Midbrain (tissue), 1 donor: ENCODE measurements at places on chromosomes 3 and 15.

DNA sequence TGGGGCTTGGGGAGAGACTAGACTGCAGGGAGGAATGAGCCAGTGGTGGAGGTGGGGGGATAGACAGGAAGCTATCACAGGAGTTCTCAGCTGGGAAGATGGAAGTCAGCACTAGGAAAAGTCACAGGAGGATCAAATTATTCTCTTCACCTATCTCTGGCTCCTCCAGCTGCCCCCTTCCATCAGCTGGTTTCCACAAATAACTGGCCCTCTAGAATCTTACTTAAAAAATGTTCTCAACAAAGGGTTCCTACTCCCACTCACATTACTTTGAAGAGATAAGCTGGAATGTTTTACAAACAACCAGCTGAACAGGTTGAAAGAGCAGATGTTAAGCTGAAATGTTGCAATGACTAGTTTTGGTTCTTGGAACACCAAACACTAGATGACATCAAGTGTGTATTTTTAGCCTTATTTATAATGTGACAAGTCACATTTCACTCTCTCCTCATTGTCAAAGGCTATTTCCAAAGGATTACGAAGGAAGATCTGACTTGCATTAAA is 102.7 kb upstream of the AADACL2 start:
- DNase-seq, result no peak

- DNase-seq, result no peak
Measured at GRCh38 chr15:25812845-25813244, 50.3 kb downstream of the ATP10A start.

DNA sequence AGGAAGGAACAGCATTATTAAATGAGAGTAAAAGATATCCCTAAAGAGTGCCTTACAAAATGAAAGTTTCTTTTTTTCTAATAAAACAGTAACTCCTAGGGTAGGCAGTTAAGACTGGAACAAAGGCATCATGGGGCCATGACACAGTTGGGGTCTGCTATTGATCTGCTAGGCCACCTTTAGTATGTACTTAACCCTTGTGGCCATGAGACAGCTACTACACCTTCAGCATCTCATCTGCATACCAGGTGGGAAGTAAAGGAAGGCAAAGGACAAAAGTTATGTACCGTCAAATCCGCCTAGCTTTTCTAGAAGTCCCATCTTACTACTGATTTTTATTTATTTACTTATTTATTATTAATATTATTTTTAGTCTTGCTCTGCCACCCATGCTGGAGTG is 93.8 kb upstream of the FHIT start:
- no peak for DNase-seq

DNA sequence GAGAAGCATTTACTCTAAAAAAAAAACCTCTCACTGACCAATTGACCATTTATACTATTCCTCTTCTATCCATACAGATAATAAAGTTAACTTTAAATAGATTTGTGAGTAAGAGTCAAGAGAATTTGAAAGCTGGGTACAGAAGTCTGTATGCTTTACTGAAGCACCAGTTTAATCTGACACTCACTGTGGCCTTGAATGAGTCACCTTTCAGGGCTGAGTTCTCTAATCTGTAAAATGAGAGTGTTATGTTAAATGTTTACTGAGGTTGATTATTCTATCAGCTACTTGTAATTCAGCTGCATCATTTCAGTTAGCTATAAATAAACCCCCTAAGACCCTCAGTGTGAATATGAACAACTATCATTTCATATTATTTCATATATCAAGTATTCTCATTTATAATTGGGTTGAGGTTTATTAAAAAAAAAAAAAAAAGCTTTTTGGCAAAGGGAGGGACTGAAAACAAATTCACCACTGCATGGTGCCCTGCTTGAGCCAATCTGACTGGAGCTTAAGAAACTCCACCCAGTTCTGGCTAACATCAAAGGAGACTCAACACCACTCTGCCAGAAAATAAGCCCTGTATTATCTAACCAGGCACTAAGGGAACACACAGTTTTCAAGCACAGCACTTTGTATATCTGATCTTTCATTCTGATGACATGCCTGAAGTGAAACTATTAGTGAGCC is 2.8 kb downstream of the MAP4 start:
- peak; percentile 35 for DNase-seq

DNA sequence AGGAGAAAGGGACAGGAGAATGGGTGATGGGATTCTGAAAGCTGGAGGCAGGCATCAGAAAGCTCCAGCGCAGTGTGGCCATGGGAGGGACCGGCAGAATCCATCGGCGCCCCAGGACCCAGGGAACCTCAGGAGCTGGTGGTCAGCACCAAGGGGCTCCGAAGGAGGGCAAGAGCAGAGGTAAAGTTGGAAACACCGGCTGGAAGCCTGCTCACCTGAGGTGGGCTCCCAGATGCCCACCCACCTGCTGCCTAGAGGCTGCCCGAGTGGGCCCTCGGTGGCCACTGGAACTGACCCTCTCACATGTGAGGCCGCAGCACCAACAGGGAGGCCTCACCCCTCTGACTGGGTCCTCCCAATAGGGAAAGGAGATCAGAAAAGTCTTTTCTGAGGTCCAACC is 10.3 kb upstream of the ZXDC start:
- DNase-seq, result no peak

GRCh38 chr3:65093641-65094040 is 405.8 kb upstream of the ADAMTS9 start:
- DNase-seq, result no peak

DNA sequence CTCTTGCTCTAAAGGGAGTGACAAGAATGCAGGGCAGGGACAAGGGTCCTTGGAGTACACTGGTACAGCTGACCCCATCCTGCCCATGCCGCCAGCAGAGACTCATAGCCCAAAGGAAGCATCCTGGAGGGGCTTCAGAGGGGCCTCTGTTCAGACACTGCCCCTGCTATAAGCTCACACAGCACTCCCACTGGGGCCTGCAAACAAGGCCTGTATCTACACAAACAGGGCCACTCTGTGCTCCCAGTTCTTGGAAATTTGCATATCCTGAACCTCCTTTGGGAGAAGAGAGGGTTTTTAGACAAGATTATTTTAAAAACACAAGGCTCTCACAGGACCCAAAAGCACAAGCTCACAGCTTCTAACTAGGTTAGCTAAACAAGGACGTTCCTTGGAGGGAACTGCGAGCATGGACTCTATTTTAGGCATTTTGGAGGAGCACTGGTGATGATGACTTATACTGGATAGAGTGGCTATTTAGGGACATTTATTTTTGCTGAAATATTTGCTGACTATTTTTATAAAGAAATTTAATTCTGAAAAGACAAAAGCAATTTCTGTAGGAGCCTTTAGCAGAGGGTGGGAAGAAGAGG is 16.4 kb upstream of the ANKRD34C start:
- no peak for DNase-seq

DNA sequence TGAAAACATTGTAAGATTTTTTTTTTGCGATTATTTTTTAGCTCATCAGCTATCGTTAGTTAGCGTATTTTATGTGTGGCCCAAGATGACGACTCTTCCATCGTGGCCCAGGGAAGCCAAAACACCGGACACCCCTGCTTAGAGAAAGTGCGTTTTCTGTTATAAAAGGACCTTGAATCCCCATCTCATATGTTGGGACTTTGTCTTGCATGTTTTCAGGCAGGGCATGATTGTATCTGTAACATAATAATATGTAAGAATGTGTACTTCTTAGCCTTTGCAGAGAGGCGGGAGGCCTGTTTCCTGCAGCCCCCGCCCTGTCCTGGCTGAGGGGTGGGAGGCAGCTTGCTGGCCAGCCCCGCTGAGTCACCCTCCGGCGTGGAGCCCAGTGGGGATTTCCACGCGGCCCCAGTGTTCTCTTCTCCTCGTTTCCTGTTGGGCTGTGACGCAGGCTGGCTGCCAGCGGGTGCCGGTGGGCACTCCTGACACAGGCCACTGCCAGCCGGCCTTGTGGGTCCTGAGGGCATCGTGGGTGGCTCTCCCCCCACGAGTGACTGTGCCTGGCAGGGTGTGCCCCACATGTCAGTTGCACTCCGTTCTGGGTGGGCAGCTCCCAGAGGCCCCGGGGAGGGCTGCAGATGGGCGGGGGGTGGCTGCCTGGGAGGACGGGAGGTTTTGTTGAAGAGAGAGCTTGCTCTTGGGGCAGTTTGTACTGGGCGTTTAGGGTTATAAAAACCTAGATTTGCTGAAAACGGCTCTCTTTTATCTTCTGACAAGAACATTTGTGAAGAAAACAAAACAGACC is 55.6 kb downstream of the SMAD3 start:
- peak; percentile 22 for DNase-seq

- DNase-seq, result no peak
Measured at GRCh38 chr15:37789881-37790280, 144.6 kb upstream of the TMCO5A start.

DNA sequence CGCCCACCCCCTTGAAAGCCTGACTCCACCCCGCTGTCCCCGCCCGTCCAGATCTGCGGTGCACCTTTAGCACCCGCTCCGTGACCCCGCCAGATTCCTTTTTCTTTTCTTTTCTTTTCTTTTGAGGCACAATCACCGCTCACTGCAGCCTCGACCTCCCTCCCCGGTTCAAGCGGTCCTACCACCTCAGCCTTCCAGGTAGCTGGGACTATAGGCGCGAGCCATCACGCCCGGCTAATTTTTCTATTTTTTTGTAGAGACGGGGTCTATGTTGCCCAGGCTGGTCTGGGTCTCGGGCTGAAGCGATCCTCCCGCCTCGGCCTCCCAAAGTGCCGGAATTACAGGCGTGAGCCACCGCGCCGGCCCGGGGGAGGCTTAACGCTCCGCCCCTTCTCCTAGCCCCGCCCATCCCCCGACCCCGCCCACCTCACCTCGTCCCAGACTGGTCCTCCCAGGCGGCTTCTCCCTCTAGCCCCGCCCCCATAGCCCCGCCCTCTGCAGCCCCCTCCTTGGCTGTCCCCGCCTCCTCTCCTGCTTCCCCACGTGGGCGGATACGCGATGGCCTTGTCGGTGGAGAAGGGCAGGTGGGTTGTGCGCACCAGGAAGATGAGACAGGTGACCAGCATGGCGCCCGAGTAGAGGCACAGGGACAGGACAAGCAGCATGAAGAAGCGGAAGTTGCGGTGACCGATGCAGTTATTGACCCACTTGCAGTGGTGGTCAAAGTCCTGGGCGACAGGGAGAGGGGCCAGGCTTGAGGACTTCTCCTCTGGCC is 3.2 kb downstream of the ZDHHC19 start:
- DNase-seq, result no peak

GRCh38 chr3:187610981-187611511 is 59.1 kb downstream of the SST start:
- no peak for DNase-seq

GRCh38 chr3:150727653-150728502 is 24.2 kb upstream of the ERICH6 start:
- DNase-seq, result no peak

DNA sequence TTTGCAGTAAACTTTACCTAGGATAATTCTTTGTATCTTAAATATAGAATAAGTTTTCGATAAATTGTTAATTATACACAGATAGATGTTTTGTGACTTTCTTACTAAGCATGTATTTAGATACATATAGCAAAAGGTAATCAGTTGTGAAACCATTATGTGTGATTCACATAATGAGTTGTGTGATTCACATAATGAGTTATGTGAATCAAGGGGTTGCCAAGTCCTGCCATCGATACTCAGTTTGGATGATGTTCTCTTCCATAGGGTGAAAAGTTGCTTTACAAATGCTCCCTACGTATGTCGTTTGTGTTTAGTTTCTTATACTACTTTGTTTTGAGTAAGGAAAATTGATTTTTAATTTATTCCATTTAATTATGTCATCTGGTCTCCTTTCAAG is 682.1 kb downstream of the MECOM start:
- DNase-seq, result no peak

DNA sequence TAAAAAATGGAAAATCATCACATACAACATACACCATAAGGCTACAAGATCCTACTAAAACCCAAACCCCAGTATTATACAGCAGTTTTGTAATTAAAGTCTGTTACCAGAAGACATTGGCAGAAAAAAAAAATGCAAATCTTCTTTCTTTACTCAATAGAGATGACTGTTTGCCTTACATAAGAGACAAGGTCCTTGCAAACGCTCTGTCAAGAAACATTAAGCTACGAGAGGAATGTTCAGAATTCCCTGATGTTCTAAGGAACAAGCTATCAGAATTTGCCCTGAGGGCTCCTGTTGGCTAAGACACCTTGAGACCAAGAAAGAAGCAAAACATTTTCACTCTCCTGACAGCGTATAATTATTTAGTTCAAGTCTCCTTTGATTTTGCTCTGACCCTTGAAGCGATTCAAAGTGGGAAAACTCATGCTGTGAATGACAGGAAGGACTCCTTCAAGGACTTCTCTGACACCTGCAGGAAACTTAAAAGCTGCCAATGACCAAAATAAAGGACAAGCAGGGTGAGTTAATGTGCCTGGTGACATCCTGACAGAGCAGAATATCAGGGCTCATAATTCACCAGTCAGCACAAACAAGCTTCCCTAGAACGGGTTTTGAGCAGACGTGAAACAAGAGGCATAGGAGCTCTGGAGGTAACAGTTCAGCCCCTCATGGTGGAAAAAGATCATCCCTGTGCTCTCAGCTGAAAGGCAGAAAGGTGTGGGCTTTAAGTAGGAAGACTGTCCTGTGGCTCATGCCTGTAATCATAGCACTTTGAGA is 2.5 kb downstream of the SCAMP2 start:
- no peak for DNase-seq

DNA sequence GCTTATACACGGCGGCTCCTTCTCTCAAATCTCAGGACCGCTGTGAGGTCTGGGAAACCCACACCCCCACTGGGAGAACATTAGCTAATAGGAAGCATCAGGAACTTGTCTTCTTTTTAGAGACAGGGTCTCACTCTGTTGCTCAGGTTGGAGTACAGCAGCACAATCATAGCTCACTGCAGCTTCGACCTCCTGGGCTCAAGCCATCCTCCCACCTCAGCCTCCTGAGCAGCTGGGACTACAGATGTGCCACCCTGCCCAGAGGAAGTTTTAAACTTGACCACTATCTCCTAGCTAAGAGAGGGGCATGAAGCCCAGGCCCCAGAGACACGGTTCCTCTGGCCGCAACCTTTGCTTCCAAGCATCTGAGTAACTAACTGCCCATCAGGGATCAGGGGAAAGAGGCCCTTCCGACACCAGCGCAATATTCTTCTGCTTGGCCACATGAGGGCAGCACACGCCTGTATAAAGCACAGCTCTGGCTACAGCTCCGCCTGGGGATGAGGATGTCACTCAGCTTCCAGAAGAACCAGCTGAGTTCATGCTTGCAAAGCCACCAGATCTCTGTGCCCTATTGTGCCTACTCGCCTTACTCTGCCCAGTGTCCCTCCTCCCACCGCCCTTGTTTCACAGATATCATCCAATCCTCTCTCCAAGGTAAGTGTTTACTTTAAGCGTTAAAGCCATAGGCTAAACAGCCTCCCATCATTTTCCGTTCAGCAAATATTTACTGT is 57.6 kb upstream of the SLC6A11 start:
- DNase-seq, result peak; percentile 85

GRCh38 chr15:78241017-78241416 is 6.7 kb upstream of the ACSBG1 start:
- DNase-seq, result peak; percentile 85
